ENCODE measurements at places on chromosomes 4 and X.

GRCh38 chr4:54719378-54719777 is 61.6 kb downstream of the KIT start:
- DNase-seq = no peak

GRCh38 chr4:44668526-44668925 is 9.7 kb upstream of the GUF1 start:
- DNase-seq = no peak

- DNase-seq = no peak
Measured at GRCh38 chr4:67700116-67700737, 728 bp downstream of the UBA6 start.

DNA sequence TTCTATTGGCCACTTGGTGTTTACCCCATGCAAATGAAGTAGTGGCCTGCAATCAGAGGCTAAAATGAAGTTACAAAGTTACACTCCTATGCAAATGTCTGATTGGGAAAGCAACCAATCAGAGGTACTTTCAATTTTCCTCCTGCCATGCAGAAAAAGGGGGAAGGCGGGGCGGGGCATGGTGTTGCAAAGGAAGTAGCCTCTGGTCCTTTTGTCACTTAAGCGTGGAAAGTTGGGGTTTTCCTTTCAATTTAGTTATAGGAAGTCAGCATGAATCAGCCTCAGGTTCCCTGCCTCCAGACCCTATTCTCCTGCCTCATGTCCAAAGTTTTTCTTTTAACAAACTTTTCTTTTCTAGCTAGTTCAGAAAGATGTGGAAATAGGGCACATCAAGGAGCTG is 69.3 kb downstream of the GPC4 start:
- DNase-seq = no peak

GRCh38 chr4:33924811-33925210 is 2319.5 kb downstream of the ARAP2 start:
- no peak for DNase-seq

- no peak for DNase-seq
Measured at GRCh38 chrX:18574591-18574990, 97.3 kb downstream of the RS1 start.

DNA sequence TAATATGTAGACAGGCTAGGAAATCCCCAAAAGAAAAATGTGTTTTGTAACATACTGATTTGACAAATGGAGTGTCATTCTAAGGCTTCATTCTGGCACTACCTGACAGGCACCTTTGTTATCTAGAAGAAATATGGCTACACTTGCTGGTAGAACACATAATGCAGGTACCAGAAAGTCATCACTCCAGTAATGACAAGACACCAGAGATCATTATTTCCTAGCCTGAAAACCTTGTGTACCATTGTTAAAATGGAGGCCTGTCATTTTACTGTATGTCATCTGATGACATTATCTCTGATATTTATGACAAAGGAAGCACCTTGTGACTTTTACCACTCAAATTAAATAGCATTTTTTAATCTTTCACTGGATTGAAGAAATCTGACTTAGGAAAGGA is 13.5 kb upstream of the FGF5 start:
- DNase-seq = no peak

DNA sequence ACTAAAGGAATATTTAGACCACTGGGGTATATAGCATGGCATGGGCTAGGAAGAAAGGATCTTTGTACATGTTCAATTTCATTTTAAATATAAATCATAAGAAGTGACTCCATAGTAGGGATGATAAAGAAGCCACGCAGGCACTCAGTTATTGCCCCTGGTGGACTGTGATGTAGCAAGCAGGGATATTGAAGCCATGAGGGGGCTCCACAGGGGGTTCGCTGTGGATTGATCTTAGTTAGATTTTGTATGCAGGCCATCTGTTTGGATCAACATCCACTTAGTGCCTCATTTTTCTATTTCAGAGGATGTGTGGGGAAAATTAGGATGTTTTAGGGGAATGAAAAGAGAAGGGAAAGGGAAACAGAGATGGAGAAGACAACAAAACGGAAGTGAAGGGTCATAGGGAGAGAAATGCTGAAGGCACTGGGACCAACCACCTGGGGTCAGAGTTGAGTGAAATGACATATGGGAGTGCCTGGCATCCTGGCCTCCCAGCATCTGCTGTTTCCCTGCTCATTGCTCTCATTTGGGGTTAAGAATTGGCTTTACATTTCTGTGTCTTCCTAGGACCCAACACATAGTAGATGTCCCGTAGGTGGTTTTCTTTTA is 11.2 kb upstream of the FREM3 start:
- DNase-seq = no peak

Data from LNCaP clone FGC (cell line).